ENCODE measurements at places on chromosomes 11 and 22.
A peak's percentile ranks its signal among the peaks of the same experiment; 100 is the strongest.

DNA sequence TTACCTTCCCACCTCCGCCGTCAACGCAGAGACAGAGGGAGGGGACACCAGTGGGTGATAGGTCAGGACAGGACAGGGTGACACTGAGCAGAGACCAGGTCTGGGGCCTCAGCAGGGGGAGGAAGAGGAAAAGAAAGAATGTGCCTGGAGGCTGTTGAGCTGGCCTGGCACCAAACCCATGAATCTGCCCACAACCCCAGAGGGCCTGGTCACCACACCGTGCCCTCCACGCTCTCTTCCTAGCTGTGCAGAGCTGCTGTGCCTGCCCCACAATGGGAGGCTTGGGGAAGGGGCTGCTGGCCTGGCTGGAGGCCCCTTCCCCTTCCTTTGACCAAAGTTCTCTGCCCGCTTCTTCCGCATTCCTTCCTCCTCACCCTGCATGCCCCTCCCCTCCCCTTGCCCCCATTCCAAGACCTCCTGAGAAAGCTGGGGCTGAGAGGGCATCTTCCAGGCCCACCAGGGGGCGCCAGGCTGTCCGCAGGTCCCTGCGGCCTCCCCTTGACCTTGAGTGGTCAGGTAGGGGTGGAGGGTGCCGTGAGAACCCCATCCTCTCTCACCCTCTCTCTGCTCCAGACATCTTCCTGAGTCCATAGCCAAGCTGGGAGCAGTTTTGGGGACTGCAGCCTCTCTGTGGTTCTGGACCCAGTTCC, 11.0 kb upstream of the CACNA1I start:
- DNase-seq: no peak

DNA sequence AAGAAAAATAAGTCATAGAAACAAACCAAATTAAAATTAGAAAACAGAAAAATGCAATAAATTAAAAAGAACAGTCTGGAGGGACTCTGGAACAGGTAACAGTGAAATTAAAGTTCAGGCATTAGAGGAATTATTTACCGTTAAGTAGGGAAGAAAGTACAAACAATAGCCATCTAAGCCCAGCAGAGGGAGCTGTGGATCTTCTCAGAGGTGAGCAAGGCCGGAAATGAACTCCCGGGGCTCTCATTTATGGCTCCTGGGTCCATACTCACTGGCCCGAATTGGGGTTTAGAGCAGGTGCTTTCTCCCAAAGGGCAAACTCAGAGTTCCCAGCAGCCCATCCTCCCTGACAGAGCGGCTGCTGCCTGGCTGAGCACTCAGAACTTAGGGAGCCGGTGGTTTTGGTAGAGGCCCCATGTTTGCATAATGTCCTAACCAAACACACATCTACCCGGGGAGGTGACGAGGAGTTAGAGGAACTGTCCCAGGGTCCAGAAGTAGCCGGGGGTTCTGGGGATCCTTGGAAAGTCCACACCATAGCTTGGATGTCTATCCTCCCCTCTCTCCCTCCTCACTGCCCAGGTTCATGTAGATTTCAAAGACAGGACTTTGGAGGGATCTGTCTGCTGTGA, 87.8 kb upstream of the VPREB1 start:
- DNase-seq: peak; percentile 35

- no peak for DNase-seq
Observed at GRCh38 chr11:63019506-63019905, 3.9 kb upstream of the SLC22A8 start.

GRCh38 chr11:90329043-90329442, 106.2 kb upstream of the CHORDC1 start:
- DNase-seq: no peak

Measured in activated CD8-positive, alpha-beta memory T cell treated with anti-CD3 and anti-CD28 coated beads for 4 hours (primary cell).